ENCODE measurements at places on chromosomes 16 and 17.

- no peak for DNase-seq
Observed at GRCh38 chr17:40373324-40373723, 8.8 kb upstream of the GJD3 start.

- no peak for DNase-seq
Observed at GRCh38 chr17:62720126-62720850, 87.8 kb downstream of the MARCHF10 start.

- DNase-seq, result no peak
Observed at GRCh38 chr16:80883816-80884215, 79.4 kb upstream of the CDYL2 start.

DNA sequence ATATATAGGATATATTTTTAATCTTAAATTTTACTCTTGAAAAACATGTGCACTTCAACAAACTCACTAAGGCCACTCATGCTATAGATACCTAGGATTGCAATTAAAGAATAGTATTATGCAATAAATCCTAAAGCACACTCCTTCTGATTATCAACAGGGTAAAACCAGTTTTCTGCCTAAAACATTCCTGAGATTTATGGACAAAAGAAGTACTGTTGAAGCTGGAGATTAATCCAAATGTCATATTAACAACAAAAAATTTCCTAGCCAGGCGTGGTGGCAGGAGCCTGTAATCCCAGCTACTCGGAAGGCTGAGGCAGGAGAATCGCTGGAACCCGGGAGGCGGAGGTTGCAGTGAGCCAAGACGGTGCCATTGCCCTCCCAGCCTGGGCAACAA is 21.4 kb downstream of the CHCT1 start:
- DNase-seq, result no peak

DNA sequence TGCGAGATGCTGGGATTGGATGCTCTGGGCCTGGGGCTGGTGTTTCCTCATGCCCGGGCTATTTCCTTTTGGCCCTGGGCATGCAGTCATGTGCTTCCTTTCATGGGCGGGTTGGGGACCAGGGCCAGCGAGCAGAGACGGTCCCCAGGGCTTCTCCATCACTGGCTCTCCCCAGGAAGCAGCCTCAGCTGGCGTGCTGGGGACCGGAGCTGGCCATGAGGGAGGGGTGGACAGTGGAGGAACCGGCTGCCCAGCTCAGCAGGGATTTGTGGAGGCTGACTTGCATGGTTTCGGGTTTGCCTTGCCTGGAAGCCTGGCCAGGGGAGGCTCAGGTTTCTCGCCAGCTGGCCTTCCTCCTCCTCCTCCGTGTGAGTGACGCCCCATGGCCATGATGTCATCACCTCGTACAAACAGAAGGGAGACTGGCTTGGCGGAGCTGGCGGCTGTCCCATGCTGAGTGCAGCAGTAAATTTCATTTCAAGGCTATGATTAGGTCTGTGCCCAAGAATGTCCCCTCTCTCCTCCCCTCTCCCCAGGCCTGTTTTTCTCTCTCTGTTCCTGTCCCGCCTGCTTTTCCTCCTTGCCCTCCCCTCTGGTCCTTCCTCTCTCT is 8.9 kb upstream of the TIMP2 start:
- DNase-seq, result peak; percentile 60

DNA sequence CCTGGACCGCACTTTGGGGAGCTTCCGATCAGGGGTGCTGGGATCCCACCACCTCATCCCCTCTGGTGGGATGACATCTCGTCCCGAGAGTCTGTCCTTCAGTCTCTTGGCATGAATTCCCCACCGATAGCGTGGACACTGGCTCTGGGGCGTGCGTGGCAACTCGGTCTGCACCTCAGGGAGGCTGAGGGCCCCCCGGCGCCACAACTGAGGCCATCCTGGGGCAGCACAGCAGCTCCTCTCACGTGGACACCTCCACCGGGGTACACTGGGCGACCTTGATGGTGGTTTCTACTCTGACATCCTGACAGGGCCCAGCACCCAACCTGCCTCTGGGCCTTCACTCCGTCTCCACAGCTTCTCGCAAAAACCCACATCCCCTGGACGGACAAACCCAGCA is 8.6 kb downstream of the PDIA2 start:
- no peak for DNase-seq

GRCh38 chr17:35666070-35666469 is 65.4 kb upstream of the RASL10B start:
- no peak for DNase-seq

GRCh38 chr17:73625006-73625405 is 19.2 kb downstream of the SDK2 start:
- no peak for DNase-seq

DNA sequence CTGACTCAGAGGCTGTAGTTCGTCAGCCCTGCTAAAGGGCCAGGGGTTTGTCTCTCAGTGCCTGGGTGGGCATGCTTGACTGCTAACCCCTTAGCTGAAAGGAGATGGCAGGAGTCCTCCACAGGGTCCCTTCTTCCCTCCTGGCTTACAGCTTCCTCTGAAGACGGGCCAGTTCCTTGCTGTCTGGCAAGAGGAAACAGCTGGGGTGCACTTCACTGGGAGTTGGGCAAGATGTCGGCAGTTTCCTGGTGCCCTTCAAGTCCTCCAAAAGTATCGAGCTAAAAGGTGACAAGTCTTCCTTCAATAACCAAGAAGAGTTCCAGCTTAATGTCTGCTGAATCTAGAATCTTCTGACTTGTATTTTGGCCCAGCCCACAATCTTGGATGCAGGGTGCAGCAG is 23.4 kb downstream of the NUP85 start:
- no peak for DNase-seq

DNA sequence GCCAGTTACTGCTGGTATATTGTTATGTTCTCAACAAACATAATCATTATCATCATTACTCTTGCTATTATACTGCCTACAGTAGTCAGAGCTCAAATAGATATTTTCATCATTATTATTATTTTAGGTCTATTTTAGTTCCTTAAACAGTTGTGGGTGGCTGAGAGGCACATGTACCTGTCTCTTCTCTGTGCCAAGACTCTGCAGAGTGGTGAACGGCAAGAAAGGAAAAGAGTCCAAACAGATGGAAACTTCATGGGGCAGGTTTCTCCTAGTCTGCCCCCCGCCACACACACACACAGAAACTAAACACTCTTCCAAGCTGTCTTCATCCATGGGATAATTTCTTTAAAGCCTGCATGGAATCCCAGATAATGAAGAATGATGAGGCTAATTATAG is 77.7 kb upstream of the CLEC3A start:
- DNase-seq, result no peak

- no peak for DNase-seq
Observed at GRCh38 chr17:1009229-1010085, 12.5 kb downstream of the TIMM22 start.

- no peak for DNase-seq
Observed at GRCh38 chr16:85615014-85615851, 2.1 kb downstream of the GSE1 start.

GRCh38 chr17:40664582-40665333 is at the start of gene KRT222:
Gene KRT222 (minus strand): TSS chr17:40665177. CDS start chr17:40665099, 78 bp downstream.
- DNase-seq, result no peak

- no peak for DNase-seq
Observed at GRCh38 chr17:40322358-40323315, 13.7 kb downstream of the RARA start.

DNA sequence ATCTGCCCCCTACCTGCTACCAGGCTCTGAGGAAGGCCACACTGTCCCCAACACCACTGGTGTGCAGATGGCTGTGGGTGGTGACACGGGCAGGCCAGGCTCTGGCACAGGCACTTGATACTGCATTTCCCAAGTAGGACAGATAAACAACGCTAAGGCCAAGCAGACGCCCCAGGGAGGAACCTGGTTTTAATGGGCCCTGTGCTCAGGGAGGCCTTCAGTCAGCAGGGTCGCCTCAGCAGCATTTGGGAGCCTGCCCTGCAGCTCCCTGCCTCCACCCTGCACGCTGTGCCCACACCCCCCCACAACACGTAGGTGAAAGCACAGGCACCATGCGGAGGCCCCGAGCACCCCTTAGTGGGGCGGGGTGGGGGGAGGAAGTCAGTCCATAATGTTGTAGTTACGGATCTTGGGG is 3.3 kb upstream of the FASN start:
- no peak for DNase-seq

- no peak for DNase-seq
Observed at GRCh38 chr17:78240012-78240655, 8.7 kb downstream of the TMEM235 start.

GRCh38 chr17:75367312-75367711 is 38.2 kb downstream of the GRB2 start:
- DNase-seq, result no peak

DNA sequence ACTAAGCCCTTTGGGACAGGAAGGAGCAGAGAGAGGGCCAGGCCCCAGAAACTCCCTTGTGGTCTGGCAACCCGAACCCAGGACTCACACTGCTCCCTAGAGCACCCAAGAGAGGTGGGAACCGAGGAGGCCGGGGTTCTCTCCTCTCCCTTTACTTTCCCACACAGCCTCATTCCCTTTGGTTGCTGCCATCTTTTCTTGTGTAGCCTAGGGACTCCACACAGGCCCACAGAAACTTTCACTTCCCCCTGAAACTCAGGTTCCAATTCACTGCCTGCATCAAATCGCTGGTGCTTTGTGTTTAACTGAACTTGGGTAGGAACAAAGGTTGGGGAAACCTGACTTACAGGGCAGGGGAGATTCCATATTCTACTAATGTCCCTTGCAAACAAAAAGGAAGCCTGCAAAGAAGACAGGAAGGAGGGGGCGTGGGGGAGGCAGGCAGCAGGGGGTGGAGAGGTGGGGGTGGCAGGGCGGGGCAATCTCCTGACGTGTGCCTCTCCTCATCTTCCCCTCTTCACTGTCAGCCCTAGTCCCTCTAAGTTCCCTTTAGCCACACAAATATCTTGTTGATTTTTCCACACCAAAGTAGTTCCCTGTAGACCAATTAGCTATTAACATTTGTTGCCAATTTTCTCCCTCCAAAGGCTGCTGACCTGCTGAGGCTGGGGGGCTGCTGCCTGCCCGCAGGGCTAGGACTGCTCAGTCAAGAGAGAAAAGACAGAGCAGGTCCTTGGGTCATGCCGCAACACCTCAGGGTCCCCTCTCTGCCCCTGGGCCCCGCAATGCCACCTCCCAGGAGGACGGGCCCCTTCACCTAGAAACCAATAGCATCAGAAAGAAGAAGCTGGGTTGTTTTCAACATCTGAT is 8.0 kb downstream of the ST3GAL2 start:
- no peak for DNase-seq

DNA sequence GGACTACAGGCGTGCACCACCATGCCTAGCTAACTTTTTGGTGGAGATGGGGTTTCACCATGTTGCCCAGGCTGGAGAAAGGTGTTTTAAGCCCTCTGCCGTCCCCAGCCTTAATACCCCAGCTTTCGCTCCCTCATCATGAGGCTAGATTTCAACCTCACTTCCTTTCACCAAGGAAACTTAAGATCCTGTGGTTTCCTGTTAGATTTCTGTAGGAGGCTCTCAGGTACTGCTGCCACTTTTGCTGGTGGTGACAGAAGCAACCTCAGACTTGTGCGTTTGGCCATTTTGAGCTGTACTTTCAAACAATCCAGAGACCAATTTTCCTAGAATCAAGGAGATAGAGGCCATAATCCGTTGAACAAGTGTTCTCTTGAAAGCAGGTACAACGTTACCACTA is 36.2 kb downstream of the MPHOSPH6 start:
- no peak for DNase-seq

GRCh38 chr16:14362774-14363371 is 267.2 kb downstream of the PARN start:
- DNase-seq, result no peak

DNA sequence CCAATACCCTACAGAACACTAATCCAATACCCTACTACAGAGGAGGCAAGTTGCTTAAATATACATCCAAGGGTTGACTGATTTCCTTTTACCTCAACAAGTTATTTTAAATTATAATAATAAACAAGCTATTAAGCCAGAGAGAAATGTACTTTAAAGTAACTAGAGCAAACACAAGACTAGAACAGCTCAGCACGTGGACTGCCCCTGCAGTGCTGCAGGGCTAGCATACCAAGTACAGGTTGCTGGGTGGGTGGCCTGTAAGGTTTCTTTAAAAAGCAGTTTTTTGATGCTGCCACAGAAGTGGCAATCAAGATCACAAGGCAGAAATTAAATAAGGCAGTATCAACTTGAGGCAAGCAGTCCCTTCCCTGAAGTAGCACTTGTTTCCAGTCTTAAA is 63.5 kb downstream of the PARN start:
- DNase-seq, result no peak

GRCh38 chr17:72565006-72565405 is 444.2 kb downstream of the SOX9 start:
- no peak for DNase-seq

DNA sequence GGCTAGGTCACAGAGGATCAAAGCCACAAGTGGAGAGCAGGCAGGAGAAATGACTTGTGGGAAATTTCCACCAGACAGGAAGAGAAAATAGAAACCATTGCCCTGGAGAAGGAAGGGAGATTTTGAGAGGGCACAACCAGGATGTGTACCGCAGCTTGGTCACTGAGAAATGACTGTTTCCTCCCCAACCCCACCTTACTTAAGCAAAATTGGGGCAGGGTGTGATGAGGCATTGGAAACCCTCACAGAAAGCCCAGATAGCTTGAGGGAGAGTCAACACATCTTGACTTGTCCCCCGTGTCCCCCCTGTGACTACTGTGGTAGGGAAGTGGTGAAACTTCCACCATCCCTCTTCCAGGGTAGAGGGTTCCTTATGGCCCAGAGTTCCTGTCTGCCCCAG is 113.5 kb upstream of the FAM20A start:
- no peak for DNase-seq

DNA sequence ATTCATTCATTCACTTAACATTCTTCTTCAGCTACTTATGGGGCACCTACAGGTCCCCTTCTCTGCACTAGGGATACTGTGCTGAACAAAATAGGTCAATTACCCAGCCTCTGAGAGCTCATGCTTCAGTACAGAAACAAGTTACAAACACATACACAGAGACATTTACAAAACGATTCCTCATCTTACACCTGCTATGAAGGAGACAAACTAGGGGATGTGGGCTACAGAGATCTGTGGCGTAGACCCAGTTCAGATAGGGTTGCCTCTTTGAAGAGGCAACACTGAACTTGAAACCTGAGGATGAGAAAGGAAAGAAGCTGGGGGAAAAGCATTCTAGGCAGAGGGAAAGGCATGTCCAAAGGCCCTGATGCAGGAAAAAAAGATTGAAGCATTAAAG is 5.2 kb downstream of the IL21R start:
- DNase-seq, result no peak

GRCh38 chr16:57693550-57693949 is 1.1 kb upstream of the DRC7 start:
- no peak for DNase-seq

DNA sequence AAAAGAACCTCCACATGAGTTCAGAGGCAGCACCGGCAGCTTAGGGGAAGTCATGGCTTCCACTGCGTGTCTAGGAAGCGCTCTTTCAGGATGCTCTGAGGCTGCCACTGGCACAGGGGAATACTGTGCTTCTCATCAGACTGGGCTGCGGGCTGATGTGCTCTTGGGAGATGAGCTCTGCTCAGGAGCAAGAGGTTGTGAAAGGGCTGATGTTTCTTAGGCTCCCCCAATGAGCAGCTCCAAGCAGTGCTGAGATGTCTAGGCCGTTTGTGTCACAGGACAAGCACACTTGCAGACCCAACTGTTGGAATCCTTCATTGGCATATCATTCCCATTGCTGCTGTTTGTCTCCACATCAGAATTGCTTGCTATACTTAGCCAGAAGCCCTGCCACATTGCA is 3.6 kb downstream of the SP2 start:
- no peak for DNase-seq
